ENCODE measurements at places on chromosomes 5 and 9.

- DNase-seq, result no peak
Observed at GRCh38 chr5:107088907-107089306, 581.8 kb downstream of the EFNA5 start.

GRCh38 chr5:55855509-55855908 lies 4.4 kb downstream of the IL31RA start:
- no peak for DNase-seq

DNA sequence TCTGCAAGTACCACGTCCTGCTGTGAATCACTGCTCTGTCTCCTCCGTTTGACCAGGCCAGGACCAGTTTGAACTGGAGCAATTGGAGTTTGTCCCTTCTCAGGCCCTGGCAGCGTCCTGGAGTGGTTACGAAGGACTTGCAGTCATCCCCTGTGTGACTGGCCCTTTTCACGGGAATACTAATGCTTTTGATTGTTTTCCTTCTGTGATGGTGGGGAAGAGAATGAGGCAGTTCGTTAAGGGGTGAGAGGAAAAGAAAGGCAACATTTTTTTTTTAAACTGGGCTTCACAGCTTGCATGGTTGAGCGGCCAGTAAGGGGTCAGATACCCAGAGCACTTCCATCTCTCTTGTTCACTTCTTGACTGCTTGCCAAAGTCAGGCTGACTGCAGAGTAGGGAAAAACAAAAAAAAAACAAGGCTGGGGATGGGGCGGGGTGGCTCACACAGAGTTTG lies 153.5 kb upstream of the STK32A start:
- DNase-seq, result no peak

GRCh38 chr9:122331523-122331927 lies 39.3 kb upstream of the PTGS1 start:
- no peak for DNase-seq

DNA sequence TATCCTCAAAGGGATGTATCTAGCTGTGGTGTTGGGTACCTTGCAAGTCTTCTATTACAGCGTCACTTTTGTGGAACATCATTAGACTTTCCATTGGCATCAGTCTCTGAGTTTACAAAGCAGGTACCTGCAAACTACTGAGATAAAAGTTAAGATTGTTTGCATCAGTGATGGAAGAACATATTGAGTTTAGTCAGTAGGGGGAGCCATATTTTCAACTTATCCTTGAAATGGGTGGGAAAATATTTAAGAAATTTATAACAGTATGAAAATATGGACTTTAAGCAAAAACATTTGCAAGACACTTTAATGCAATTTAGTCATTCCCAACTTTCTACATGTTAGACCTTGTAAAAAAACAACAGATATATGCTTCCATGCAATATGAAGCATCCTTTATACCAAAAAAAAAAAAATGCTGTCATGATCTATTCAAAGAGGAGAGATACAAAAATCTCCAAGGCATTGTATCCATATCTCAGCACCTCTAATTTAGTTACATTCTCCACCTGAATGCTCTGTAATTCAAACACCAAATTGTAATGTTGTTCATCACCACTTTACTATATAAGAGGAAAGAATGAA lies 98.6 kb upstream of the ADAMTS19 start:
- DNase-seq, result no peak

DNA sequence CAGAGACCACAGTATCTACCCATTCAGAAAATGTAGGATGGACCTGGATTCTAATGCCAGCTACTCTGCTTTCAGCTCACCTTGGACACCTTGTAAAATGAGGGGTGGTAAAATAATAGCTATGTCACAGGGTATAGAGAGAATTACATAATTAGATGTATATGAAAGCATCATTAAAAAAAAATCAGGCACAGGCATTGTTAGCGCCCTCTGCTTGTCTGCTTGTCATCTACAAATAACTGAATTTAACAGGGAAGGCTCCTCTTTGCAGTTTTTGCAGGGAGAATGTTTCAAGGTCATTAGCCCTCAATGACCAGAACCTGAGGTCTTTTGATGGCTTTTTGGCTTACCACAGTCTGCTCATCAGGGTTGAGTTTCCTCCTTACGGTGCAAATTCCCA lies 58.0 kb downstream of the GPR21 start:
- DNase-seq, result no peak

GRCh38 chr5:27963050-27963783 lies 924.8 kb upstream of the CDH9 start:
- no peak for DNase-seq

DNA sequence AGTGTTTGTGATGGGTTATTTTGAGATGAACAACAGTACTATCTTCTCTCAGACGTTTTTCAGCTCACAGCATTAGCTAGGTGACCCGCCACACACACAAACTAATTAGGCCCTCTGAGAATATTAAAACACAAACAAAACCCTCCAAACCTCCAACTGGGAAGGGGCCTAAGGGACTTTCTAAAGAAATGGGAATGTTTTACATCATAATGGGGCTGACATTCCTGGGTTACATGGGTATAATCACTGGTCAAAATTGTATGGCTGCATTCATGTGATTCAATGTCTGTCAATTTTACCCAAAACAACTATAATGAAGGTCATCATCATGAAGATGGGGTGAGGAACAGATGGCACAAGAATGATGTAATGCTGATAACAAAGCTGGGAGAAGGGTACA lies 59.6 kb downstream of the SPTLC1 start:
- DNase-seq, result no peak

DNA sequence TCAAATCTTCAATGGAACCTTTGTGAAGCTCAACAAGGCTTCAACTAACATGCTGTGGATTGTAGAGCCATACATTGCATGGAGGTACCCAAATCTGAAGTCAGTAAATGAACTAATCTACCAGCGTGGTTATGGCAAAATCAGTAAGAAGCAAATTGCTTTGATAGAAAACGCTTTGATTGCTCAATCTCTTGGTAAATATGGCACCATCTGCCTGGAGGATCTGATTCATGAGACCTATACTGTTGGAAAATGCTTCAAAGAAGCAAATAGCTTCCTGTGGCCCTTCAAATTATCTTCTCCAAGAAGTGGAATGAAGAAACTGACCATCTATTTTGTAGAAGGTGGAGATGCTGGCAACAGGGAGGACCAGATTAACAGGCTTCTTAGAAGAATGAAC lies 54.7 kb upstream of the TTC39B start:
- no peak for DNase-seq

All from NCI-H774 (cell line).